NB4 (cell line): ENCODE measurements at places on chromosomes 1 and 21.

GRCh38 chr1:153881751-153882150, 41.0 kb downstream of the GATAD2B start:
- DNase-seq: no peak

DNA sequence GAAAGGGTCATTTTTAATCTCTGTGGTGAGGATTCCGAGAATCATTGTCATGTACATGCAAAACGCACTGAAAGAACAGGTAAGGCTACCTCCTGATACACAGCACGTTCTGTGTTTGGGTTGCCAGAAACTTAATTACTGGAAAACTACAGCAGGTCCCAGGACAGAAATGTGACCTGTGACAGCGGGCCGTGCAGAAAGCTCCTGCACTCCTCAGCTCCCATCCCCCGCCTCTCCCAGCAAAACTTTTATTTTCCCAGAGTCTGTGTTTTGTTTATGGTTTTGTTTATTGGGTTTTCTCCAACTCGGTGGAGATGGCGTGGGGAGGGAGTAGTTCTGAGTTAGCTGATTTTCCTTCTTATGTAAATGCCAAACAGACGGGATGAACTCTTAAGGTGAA, 44.7 kb downstream of the SLC44A3 start:
- no peak for DNase-seq

GRCh38 chr1:15246960-15247614, at the start of gene FHAD1:
Gene FHAD1 (plus strand): TSS chr1:15247223. CDS start chr1:15251785, 4,562 bp downstream.
- DNase-seq: peak; percentile 12

GRCh38 chr1:159161719-159162026, 9.7 kb upstream of the CADM3 start:
- DNase-seq: no peak

GRCh38 chr1:208820580-208821212, 576.5 kb upstream of the PLXNA2 start:
- DNase-seq: no peak

DNA sequence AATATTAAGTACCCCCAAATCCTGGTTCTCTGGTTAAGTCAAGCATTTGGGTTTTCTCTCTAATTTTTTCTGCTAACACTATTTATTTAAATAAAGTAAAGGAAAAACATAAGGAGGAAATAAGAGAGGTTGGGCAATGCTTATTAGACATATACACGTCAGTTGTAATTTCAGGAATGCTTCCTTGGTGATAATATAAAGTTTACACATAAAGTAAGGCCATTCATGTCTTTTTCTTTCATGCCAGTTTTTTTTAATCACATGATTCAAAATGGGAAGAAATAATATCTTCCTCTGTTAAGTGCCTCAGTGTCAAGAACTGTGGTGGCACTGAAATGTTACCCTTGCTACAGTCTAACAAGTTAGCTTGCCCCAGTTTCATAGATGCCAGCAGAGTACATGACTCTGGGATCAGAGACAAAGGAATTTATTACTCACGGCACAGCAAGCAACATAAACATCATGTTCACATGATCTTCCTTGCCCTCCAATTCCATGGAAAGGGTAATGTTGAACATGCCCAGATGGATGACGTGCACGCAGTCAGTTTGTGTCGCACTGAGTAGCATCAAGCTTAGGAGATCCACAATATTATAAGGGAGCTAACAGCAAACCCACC, 184.9 kb downstream of the PLA2G4A start:
- no peak for DNase-seq

GRCh38 chr1:204483791-204484190, 10.8 kb downstream of the PIK3C2B start:
- DNase-seq: no peak

GRCh38 chr1:247326411-247327130, 5.1 kb downstream of the ZNF496 start:
- DNase-seq: no peak

- DNase-seq: peak; percentile 78
Observed at GRCh38 chr1:97252076-97252475, 530.5 kb downstream of the PTBP2 start.
